RWPE1 (cell line): ENCODE measurements at places on chromosomes 2 and 18.

DNA sequence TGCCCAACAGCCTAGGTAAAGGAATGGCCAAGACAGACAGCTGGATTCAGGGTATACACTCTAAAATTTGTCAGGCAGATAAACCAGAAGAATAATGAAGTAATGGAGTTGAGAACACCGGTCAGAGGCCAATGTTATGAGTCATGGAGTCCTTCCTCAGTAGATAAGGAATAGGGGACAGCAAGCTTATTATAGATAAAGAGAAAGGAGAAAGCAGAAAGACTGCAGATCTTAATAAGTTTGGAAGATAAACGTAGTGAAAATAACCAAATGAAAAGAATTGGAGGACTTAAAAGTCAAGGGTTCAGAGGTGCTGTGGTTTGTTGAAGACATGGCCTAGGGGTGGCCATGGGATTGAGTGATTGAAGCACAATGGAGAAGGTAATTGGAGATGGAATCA is 63.5 kb upstream of the NFE2L2 start:
- DNase-seq, result no peak

DNA sequence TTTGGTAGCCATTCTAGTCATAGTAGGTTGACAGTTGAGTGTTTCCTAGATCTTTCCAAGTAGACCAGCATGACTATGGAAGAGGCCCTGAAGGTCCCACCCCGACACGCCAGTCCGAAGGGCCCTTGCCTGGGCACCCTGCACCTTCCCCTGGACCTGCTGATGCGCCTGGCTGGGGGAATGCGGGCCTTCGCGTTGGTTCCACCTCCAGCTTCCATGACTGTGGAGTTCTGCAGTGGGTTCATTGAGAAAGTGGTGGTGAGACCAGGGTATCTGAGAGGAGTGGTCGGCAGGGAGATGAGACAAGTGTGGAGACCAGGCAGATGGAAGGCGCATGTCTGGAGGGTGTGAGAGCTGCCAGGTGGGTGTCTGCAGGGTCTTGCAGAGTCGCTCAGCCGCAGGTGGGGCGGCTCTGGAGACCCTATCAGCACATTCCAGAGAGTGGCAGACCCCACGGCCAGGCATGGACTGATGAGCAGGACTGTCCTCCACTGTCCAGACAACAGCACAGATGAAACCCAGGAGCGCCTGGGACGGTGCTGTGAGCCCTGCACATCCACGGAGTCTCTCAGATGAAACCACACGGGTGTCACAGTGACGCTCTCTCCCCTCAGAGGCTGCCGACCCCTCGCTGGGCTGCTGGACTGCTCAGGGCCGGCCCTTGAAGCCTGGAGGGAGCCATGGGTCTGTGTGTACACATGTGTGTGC is 182.5 kb upstream of the HDAC4 start:
- no peak for DNase-seq

- DNase-seq, result no peak
Observed at GRCh38 chr2:106160786-106161261, 33.3 kb downstream of the UXS1 start.

- DNase-seq, result no peak
Observed at GRCh38 chr18:23092121-23092520, 43.2 kb upstream of the CABLES1 start.

GRCh38 chr2:189165656-189166380 is 13.7 kb downstream of the COL5A2 start:
- no peak for DNase-seq

- DNase-seq, result no peak
Observed at GRCh38 chr2:203989521-203989920, 53.0 kb downstream of the ICOS start.

DNA sequence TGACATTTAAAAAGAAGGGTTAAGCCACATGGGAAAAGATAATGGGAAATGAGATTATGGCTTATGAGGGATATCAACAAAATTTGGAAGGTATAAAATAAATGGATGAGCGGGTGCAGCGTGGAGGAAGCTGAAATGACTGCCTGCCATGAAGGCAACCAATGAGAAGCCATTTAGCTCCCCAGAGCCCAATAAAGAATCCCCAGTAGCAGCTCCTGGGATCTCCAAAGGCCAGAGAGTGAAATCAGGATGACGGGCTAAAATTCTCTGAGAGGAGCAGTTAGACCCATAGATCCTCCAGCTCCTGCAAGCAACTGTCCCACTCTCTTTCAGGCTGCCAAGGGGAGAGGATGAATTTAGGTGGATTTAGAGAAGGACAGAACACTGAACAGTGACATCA is 12.9 kb upstream of the MAPRE3 start:
- DNase-seq, result no peak

DNA sequence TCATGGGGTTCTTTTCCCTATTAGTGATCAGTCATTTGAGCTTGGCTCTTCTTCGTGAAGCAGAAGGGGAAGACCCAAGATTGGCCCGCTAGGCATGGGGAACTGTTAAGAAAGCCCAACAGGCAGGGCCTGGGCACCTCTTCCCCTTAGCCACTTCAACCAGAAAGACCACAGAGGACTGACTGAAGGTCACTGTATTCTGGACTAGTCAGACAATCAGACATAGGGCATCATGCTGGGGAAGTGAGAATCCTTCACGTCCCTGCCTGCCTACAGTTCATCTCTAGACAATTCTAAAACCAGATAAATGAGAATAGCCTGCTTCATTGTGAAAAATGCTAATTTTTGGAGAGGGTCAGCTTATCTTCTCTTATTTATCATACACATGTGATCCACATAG is 28.1 kb downstream of the FAP start:
- no peak for DNase-seq

- no peak for DNase-seq
Observed at GRCh38 chr18:24456549-24456948, 3.9 kb upstream of the HRH4 start.

DNA sequence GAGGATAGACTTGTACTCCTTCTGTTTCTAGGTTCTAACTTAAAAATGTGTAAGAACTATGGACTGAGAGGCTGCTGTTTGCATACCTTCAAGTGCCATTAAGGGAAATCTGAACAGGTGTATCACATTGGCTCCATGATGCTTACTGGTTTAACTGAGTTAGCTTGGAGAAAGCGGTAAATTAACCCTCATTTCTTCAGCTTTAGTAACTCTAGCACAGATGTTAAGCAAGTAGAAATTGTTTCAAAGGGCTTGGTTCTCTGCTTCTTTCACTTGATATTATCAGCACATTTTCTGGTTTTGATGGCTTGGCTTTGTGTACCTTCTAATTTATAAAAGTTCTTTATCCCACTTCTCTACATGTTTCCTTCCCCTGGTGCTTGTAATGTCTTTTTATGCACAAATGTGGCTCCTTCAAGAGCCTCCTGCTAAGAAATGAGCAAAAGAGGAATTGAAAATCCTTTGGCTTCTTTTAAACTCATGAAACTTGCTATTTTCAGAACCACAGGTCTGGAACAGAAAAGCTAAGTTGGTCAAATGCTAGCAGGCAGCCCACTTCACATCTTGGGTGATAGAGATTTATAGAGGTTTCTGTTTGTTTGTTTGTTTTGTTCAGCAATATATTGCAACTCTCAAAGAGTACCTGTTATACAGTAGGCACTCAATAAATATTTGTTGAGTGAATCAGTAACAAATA is 249.9 kb upstream of the THUMPD2 start:
- no peak for DNase-seq

- peak; percentile 94 for DNase-seq
Observed at GRCh38 chr2:234203135-234203984, 152.9 kb downstream of the SPP2 start.

DNA sequence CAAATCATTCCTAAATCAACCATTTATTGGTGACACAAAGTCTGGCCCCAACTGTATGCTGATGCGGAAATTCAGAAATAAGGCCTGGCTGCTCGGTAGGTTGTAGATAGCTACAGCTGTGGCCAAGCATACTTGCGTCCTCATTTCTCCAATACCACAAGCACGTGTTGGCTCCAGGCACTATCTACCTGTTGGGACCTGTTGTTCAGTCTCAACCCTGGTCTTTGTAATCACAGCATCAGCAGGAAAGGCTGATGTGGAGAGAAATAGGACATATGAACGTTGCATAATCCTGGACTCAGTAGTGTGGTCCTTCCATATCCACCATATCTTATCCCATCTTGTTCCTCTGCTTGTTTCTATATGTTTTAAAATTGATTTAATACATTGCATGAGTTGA is 212.6 kb downstream of the PMAIP1 start:
- DNase-seq, result peak; percentile 2

DNA sequence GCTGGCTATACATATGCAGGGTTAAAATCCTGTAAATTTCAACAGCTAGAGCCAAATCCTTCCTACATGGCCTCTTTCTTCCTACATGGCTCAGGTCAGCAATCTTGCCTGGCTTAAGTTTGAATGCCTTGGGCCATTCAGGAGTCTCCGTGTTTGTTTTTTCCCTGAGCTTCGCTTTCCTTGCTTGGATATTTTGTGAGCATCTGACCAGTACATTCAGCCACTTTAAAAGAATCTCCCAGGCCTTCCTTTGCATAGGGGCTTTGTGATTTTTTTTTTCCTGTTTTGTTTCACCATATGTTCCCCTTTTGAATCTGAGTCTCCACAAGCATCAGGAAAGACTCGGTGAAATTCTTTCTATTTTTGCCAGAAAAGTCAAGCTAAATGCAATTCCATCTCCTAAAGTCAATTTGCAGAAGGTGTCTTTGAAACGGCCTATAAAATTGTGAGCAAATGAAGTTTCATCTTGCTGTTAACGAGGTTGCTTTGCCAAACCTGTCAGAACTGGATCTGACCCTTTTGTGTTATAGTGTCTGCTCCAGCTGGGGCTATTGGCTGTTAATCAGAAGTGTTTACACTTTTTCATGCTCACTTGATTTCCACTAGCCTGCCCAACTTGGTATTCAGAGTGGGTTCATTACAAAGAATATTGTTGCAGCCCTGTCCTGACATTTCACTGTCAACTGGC is 256.9 kb downstream of the DCC start:
- no peak for DNase-seq

DNA sequence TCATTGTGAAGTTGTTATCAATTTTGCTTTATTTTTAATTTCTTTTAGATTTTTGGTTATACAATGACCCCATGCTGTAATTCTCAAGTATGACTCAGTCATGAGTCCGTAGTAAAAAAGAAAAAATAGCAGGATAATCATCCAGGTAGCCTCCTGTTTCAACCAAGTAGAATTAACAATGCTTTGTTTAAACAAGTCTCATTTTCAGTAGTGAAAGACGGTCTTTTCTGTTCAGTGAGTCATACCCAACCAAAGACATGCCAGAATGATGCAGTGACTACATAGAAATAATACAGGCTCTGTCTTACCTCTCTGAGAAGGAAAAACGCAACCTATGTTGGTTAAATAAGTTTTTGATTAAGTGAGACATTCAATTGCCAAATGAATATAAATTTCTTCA is 67.8 kb upstream of the DSC1 start:
- peak; percentile 56 for DNase-seq

DNA sequence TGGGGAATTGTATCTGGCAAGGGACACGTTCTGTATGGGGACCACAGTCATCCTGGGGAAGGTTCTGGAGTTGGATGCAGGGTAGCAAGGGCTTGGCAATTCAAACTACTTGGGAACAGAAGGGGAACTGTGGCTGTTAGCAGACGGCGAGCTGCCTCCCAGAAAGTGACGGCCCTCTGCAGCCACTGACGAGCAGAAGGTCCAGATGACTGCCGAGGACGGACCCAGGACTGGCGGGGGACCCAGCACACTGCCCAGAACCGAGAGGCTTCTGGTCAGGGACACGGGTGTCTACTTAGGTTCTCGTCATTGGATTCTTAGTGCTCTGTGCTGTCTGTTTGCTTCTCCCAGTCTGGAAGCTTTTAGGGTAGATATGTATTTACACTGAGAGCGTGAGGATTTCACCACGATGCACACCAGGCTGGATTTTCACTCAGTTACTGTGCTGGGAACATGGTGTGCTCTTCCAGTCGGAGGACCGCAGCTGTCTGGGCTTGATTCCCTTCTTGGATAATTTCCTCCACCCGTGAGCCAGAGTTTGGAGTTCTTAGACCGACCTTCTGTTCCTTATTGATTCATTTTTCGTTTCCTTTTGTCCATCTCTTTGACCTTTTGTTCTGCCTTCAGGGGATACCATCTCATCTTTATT is 13.4 kb downstream of the GPR35 start:
- no peak for DNase-seq

- no peak for DNase-seq
Observed at GRCh38 chr2:135009339-135009738, 37.9 kb downstream of the MAP3K19 start.

GRCh38 chr2:141055531-141055930 is 1075.3 kb downstream of the LRP1B start:
- DNase-seq, result peak; percentile 29

DNA sequence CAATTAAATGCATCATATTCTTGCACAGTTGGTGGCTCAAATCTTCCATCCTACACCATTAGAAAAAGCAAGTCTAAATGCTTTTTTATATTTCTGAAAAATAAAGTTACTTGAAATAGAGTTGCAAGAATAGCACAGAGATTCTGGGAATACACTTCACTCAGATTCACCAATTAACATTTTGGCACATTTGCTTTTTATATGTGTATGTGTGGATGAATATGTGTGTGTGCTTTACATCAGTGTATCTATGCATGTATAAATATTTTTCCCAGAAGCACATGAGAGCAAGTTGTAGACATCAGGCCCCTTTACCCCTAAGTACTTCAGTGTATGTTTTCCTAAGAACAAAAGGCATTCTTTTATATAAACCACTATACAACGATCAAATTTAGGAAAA is 27.6 kb upstream of the MSH2 start:
- no peak for DNase-seq

GRCh38 chr2:60595953-60596352 is 42.5 kb upstream of the BCL11A start:
- no peak for DNase-seq

DNA sequence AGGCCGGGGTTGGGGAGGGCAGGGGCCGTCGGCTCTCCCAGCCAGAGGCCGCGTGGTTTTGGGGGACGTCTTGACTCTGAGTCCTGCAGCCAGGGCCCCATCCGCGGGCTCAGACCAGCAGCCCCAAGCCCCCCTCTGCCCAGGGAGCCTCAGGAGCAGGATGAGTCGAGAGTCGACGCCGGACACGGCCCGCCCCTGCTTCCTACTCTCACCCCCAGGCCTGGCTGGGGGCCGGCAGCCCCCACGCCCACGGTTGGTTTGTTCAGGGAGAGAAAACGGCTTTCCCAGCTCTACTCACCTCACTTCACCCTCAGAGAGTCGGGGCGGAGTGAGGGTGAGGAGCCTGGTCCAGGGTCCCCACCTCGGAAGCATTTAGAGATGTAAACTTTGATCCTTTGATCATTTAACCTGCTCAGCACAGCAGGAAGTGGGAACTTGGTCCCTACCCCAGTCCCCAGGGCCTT is 6.9 kb downstream of the SNORC start:
- DNase-seq, result peak; percentile 18

- DNase-seq, result no peak
Observed at GRCh38 chr2:98804736-98805135, 73.8 kb upstream of the MGAT4A start.
